ENCODE measurements at places on chromosomes 2 and 18. TPM values are rescaled to one million over a fixed set of nuclear protein-coding genes. Genes with fewer than 3 reads are reported as not detected.

Gene MGAT5
- 41.6 TPM for total RNA-seq

Gene ZNF385B
- 4.0 TPM for total RNA-seq

Gene DUSP2
- not detected for total RNA-seq

DNA sequence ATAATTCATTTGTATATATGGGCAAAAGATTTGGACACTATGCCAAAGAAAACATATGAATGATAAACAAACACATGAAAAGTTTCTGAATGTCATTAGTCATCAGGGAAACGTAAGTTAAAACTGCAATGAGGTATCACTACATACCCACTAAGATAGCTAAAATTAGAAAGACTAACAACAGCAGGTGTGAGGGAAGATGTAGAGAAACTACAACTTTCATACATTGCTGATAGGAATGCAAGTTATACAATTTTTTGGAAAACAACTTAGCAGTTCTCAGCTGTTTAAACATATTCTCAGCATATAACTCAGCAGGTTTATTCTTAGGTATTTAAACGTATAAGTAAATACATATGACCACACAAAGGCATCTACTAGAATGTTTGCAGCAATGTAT lies 563.5 kb upstream of the KLHL29 start:
- H3K27me3 ChIP-seq: no peaks in the 10 kb centered on the region
- H3K36me3 ChIP-seq: no peaks in the 10 kb centered on the region
- no peak overlapping the region for H3K27ac ChIP-seq
- DNase-seq: no peak

DNA sequence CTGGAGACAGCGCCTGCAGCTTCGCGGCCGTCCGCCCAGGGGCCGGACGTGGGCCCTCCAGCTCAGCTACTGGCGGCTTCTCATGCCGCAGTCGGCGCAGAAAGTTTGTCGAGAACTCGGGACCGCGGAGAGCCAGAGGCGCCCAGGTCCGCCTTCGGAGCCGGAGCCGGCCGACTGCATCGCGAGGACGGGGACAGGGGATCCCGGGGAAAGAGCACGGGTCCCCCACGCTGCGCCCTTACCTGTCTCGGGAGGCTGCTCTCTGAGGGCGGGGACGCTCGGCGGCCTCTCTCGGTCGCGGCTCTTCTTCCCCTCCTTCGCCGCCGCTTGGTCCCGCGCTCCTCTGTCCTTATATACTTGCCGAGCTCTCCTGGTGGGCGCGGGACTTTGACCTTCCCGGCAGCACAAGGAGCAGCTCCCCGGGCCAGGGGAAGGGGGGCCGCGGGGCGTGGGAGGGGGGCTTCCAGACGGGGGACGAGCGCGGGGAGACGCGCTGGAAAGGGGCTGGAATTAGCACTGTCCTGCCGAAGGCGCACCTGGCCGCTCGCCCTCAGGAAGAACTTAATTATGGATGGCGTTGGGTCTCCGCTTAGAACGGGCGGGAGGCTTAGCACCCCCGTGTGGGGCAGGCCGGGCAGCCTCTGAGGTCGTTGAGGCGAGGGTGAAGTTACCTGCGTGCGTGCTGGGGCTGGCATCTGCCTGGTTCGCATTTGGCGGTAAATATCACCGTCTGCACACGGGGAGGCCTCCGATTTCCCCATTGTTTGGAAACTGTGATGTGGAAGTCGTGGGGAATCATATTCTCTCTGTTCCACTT lies at the start of gene POMC:
Gene POMC, minus strand, starts transcription at position 325 of the 817 bp plus-strand sequence. CDS start 3,808 bp downstream, outside the sequence.
- peak within 1 kb of the TSS; percentile 39 for H3K4me3 ChIP-seq
- no peak for DNase-seq
- no peaks in the 10 kb centered on the region for H3K36me3 ChIP-seq
- H3K27ac ChIP-seq: no peak within 1 kb of the TSS
- H3K4me1 ChIP-seq: peaks cover 14% of the 10 kb centered on the region
- H3K27me3 ChIP-seq: peaks cover 66% of the 10 kb centered on the region

DNA sequence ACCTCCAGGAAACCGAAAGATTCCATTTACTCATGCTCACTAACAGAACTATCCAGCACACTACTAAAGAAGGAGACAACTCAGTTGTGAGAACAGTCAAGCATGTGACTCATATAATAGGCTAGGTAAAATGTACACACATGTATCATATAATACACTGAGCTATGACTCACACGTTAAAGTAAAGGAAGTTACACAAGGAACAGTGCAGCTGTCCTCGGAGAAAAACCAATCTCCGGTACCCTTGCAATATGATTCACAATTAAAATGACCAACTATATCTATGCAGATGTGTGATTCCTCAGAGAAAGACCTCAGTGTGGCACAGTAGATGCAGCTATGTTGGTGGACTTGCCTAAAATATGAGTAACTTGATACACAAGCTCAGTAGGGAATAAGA lies 76.5 kb downstream of the STRN start:
- H3K4me1 ChIP-seq: no peaks in the 10 kb centered on the region
- no peaks in the 10 kb centered on the region for H3K27me3 ChIP-seq
- peak; percentile 35 for DNase-seq
- H3K4me3 ChIP-seq: no peak overlapping the region

DNA sequence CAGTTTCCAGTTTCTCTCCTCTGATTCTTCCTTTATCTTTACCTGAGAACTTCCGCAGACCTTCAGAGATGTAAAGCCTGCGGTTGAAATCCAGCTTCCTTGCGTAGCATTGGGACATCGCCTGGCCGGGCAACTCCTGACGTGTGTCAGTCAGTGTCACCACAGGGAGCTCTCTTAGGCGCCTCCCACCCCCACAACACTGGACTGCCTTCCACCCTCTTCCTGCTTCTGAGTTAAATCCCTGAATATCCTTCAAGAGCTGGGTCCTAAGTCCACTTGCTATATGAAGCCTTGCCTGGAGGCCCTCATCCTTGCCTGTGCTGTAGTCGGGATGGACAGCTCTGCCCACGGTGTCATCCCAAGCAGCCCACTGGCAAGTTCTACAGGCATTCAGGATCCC lies 179.4 kb downstream of the SEPTIN10 start:
- H3K4me1 ChIP-seq: no peaks in the 10 kb centered on the region
- no peaks in the 10 kb centered on the region for H3K36me3 ChIP-seq
- H3K27ac ChIP-seq: no peak overlapping the region

GRCh38 chr18:68083131-68083530 lies 566.6 kb upstream of the DSEL start:
- H3K27ac ChIP-seq: no peak overlapping the region
- no peaks in the 10 kb centered on the region for H3K4me1 ChIP-seq
- no peaks in the 10 kb centered on the region for H3K36me3 ChIP-seq
- H3K4me3 ChIP-seq: no peak overlapping the region
- H3K27me3 ChIP-seq: no peaks in the 10 kb centered on the region

All from HepG2 (cell line).